Stimulated activated CD8-positive, alpha-beta memory T cell treated with anti-CD3 and anti-CD28 coated beads, Interleukin-4, amount 100 ng/mL, for 4 hours (primary cell): ENCODE measurements at places on chromosomes 7 and 10.

DNA sequence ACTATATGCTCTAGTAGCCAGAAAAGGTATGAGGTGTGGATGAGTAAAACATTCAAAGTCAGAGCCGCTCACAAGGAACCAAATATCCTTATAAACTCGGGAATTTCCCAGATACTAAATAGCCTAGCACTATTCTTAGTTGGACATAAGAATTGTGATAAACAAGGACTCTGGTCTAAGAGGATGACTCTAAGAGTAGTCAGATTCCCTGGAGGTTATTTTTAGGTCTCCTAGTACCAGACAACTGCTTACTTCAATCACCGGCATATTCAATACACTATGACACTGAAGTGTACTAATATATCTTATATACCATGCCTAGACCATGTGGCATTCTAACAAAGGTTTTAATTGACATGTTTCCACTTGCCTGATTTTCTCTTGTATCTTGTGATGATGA, 56.5 kb downstream of the LMBR1 start:
- no peak for DNase-seq

DNA sequence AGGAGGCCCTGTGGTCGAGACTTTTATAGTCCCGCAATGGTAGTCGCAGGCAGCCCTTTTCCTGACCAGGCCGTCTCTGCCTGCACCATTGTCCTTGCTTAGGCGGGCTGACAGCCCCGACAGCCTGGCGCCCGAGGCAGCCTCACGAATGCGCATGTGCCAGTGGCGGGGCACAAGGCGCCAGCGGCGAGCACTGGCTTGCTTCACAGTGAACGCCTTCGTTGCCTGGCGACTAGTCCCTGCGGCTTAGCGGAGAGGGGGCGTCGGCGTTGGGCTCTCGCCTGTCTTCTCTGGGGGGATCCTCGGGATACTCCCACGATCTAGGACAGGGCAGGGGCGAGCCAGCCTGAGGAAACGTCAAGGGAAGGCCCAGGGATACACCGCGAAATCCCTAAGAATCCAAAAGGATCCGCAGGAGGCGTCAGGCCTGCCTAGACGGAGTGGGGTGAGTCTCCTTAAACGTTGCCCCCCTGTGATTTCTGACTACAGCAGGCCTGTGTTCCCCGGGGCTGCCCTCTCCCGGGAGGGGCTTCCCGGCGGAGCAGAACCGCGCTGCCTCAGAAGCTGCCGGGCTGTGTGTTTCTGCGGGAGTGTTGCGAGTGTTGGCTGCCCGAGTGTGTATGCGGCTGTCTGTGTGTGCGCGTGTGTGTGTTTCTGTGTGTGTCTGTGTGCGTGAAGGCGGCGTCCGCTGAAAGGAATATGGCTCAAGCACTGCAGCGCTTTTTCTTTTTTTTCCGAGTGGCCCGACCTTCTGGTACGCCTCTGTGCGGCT, 20.5 kb upstream of the ZNF273 start:
- no peak for DNase-seq

GRCh38 chr10:11024596-11024995, 6.9 kb downstream of the CELF2 start:
- no peak for DNase-seq

- no peak for DNase-seq
Observed at GRCh38 chr10:80497187-80498077, 40.3 kb upstream of the SH2D4B start.

GRCh38 chr7:149772956-149773434, 393 bp downstream of the ZNF467 start:
- no peak for DNase-seq

GRCh38 chr7:67637023-67637358, 640.4 kb downstream of the TYW1 start:
- DNase-seq: no peak

GRCh38 chr7:157010588-157011332, at the start of gene MNX1:
TSS of gene MNX1 (minus strand) at chr7:157010663. CDS start at chr7:157010350, 313 bp downstream.
- no peak for DNase-seq

DNA sequence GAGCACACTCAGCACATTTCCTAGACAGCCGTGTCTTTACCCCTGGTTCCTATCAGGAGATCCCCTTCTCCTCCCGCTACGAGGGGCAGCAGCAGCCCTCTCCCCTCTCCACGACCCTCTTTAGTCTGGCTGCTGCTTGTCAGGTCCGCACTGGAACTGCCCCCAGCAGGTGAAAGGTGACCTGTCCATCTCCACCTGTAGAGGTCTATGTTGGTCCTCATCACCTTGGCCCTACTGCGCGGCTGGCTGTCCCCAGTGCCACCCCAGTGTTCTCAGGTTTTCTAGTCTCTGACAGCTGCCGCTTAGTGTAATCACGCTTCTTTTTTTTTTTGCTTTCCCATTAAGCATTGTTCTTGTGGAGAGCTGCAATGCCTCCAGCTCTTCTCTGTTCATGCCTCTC, 545.7 kb downstream of the SDK1 start:
- no peak for DNase-seq

DNA sequence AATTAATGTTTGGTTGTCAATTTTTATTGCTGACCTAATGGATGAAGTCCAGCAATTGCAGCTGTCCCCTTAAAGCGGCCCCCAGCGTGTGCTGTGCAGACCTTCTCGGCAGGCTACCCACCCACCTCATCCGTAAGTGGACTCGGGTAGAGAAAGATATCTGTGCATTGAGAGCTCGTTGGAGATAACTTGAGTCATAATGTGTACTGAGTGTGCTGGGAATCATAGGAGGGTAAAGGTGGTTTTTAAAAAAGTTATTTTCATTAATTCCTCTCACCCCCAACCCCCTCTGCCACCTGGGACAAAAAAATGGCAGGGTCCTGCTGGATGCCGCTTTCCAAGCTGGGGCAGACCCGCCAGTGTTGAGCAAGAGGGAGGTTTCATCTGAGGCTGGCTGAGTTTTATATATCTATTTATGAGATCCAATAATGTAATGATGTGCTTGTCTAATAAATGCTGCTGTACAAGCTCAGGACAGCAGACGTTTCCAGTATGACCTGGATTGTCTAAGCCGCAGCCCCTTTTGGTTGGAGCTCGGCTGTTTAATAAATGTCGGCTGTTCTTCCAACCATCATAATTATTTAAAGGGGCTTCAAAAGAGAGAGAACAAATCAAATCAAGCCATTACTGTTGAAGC, 119.1 kb downstream of the NKX6-2 start:
- no peak for DNase-seq

- no peak for DNase-seq
Observed at GRCh38 chr10:42962110-42962901, 114.6 kb upstream of the RET start.

GRCh38 chr7:19104811-19105210, 12.6 kb downstream of the TWIST1 start:
- DNase-seq: no peak

GRCh38 chr10:3735175-3735574, 49.8 kb downstream of the KLF6 start:
- DNase-seq: no peak

DNA sequence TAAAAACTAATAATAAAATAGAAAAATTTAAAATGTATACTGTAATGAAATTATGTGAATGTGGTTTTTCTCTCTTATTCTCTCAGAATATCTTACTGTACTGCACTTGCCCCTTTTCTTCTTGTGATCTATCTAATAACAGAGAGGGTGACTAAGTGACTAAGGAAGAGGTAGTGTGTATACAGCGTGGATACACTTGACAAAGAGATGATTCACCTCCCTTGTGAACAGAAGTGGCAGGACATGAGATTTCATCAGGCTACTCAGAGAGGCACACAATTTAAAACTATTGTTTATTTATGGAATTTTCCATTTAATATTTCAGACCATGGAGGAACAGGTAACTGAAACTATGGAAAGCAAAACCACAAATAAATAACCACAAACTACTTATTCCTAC, 806.6 kb upstream of the GHITM start:
- no peak for DNase-seq

- no peak for DNase-seq
Observed at GRCh38 chr7:133742709-133743538, 384.2 kb upstream of the LRGUK start.

GRCh38 chr10:86057708-86058107, 308.9 kb downstream of the GRID1 start:
- no peak for DNase-seq

DNA sequence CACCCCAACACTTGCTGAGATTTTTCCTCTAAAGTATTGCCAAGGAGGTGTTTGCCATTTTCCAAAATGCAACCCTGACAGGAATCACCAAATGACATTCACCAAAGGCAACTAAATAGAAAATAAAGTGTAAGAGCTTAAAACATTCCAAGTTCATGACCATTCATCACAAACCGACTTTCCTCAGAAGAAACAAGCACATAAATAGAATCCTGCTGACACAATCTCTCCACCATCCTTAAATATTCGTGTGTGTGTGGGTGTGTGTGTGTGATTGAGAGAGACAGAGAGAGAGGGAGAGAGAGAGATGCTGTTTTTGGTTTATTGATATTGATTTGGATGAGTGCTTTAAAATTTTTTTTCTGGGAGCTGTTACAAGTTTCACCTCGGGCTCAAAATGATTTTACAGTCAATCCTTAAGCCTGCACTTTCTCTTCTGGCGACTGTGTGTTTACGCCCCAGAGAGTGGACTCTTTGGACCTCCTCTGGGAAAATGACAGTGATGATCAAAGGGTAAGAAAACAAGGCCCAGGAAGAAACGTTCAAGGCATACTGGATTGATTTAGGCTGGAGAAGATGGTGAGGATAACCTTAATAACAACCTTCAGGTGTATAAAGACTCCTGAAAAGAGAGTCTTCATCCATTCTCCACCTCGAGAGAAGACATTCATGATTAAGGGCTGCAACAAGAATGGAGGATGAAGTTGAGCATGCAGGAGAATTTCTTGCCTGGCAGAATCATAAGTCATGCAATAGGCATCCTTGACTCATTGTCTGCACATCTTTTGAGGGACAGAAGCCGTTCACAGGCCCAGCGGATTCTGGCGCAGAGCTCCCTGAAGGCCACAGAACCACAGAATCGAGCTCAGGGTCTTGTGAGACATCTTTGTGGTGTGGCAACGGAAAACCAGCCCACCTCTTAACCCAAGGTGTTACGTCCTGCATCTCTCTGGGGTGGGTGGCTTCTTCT, 104.4 kb upstream of the FGFR2 start:
- no peak for DNase-seq

DNA sequence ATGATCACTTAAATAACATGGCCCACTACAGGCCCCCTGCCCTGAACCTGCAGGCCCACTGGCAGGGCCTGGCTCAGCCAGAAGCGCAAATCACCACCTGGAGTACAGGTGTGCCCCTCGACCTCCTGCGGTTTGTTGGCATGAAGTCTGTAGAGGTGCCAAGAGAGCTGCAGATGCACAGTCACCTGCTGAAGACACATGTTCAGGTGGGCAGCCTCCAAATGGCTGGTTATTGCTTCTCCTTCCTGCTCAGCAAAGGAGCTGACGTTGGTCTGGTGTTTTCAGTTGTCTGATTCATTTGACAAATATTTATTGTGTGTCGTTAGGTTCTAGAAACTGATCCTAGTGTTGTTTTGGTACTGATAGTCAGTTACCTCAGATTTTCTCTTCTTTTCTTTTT, 29.0 kb downstream of the DHTKD1 start:
- DNase-seq: no peak

GRCh38 chr10:35451151-35452016, 115.1 kb downstream of the CCNY start:
- no peak for DNase-seq

- no peak for DNase-seq
Observed at GRCh38 chr7:114130866-114131265, 212.1 kb upstream of the PPP1R3A start.

DNA sequence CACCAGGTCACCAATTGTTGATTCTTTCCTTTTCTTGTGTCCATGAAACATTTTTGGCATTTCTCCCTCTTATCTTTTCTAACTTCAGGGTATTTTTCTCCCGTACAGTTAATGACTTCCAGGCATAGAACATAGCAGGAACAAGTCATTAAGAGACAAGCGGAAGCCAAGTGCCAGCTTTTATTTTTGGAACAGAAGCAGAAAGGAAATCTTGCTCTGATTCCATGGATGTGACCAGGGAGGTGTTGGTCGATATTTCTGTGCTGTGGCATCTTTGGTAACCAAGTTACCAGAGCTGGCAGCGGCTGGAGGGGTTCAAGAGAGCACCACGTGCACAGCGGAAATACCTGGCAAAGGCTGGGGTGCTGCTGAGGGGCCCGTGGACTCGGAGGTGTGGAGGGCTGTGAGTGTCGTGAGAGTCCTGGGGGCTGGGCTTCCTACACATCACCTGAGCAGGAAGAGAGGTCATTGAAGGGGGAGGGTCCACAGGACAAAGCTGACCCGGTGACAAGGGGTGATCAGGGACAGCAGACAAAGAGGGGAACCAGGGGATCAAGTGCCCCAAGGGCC, 1.8 kb downstream of the LLCFC1 start:
- DNase-seq: no peak

DNA sequence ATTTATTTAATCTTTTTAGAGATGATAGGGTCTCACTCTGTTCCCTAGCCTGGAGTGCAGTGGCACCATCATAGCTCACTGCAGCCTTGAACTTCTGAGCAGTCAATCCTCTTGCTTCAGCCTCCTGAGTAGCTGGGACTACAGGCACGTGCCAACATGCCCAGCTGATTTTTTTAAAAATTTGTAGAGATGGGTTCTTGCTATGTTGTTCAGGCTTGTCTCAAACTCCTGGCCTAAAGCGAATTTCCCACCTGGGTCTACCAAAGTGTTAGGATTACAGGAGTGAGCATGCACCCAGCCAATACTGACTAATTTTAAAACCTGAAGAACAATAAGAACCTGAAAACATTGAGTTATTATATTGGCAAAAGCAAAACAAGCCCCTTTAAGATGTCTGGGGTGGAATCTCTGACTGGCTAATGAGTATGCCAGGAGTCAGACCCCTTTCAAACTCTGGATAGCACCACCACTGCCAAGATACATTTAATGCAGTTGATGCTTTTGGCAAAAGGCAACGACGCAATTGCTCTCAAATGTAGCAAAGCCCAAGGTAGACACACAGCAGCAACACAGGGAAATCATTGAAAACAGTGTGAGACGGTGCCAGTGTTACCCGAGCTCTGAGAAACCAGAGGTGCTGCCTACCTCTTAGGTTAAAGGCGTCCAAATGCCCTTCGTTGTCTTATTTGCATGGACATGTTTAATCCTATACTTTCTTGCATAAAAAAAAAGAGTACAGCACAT, 40.7 kb upstream of the TOMM7 start:
- DNase-seq: no peak

- no peak for DNase-seq
Observed at GRCh38 chr10:87613751-87614150, 45.9 kb upstream of the PAPSS2 start.

DNA sequence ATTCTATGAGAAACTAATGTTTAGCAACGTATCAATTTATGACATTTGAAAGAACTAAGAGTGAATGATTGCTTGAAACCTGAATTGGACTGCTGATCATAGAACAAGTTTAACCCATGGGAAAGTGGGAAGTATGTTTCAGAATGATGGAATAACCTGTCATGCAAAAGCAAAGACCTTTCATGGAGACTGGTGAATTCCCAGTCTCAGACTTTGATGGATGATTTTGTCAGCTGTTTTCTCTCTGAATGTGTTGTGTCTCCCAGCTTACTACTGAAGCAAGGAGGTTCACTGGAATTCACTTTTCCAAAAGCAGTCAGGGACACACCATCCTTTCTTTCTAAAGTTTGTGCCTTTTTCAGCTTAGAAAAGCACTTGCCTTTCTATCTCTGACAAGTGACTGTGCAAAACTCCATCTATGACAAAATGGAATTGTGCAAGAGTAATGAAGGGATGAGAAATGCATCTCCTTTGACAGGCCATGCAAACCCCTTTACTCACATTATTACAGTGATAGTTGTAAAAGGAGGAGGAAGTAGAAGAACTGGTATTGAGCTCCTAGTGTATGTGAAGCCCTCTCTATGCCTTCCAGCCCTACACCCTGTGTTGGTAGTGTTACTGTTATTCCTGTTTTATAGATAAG, 176.1 kb downstream of the PRKG1 start:
- no peak for DNase-seq

GRCh38 chr10:17655567-17656146, 11.7 kb downstream of the STAM start:
- DNase-seq: no peak
